ENCODE measurements at places on chromosomes 16 and 17.

DNA sequence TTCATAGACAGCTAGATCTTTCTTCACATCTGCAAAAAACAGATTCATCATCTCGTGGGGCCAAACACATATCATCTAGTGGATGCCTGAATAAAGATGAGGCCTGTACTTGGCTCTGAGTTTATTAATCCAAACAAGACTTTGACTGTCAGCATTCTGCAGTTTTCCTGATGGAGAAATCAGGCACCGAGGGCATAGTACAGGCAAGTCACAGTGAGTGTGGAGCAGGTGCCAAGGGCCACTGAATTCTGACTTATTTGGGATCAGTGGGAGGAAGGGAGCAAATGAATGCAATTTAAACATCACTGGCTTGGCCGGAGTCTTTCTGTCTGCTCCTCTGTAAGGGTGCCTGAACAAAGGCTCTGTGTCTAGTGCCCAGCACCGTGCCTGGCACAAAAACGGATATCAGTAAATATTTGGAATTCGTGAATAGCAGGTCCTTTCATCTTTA, 975 bp downstream of the CFAP20 start:
- no peak for DNase-seq

DNA sequence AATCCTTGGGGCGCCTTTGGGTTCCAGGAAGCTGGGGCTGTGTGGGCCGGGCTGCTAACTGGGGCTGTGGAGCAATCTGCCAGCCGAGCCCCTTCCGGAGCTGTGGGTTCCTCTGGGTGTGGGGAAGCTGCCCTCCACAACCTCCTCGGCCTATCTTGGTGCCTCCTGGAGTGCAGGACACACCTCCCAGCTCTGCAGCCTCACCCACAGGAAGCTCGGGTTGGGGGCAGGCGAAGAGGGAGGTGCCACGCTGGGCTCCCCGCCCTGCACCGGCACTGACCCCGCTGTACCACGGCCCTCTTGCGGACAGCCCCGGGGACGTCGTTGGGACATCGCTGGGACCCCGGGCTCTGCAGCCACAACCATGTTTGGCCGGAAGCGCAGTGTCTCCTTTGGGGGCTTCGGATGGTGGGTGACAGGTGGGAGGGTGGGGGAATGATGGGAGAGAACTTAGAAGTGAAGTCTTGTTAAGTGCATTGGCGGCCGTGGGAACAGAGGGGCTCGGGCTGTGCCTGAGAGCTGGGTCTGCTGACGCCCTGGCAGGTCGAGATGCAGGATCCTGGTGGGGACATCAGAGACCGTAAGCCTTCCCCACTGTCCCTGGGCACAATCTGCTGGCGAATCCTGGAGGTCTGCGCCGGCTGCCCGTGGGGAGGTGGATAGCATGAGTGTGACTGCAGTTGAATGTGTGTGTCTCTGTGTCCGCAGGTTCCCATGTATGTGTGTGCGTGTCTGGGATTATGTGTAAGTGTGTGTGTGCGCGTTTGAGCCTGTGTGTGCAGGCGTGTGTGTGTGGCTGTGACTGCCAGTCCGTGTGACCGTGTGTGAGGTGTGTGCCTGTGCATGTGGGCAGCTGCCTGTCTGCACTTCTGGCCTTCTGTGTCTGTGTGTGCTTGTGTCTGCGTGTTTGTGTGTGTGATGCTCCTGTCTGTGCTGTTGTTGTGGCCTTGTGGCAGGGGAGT, at the start of gene RAP1GAP2:
Gene RAP1GAP2, plus strand, starts transcription at position 275 of the 962 bp plus-strand sequence. Its CDS starts 90 bp downstream, at position 365.
- DNase-seq = no peak

GRCh38 chr17:64102627-64103390, 27.1 kb downstream of the ERN1 start:
- DNase-seq = no peak

- no peak for DNase-seq
These were observed 3.5 kb upstream of the C16orf74 start for GRCh38 chr16:85754413-85754812.

DNA sequence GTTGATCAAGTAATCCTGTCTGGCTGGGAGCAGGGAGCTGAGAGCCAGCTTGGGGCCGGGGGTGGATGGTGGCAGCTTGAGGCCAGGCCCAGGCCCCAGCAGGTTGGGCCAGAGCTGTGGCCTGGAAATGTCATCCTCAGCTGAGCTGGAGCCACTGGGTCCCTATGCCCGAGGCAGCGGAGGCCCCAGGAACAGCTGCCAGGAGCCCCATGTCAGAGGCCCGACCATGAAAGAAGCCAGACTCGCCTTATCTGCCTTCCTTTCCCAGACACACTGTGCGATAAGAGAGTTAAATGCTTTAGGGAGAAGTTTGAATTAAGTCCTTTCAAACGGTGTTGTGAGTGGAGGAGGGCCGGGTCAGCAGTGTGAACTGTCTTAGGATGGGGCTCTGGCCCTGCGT, 3.5 kb downstream of the SMTNL2 start:
- peak; percentile 88 for DNase-seq

DNA sequence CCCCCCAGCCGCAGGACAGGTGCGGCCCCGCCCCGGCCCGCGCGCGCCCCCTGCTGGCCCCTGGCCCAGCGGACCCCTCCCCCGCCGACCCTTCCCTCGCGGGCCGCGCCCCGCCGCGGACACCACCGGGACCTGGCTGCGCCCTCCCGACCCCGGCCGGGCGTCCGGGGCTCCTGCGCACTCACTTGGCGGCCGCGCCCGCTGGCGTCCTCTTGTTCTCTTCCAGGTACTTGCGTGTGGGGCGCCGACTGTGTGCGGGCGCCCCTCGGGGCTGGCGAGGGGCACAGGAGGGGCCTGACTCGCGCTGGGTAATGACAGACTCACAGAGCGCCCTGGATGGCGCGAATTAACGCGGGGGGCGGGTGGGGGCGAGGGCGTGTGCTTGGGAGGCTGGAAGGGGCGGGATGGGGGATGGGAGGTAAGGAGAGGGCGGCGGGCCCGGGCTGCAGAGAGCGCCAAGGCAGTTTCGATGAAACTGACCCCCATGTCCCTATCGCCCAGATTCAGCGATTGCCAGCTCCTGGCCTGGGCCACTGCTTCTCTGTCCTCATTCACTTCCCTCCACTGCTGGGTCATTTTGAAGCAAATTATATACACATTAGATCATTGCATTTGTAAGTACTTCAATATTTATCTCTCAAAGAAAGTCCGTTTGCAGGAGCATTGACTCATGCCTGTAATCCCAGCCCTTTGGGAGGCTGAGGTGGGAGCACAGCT, 445 bp upstream of the DBNDD1 start:
- peak; percentile 75 for DNase-seq

- no peak for DNase-seq
These were observed 5.4 kb upstream of the APOH start for GRCh38 chr17:66234611-66235010.

DNA sequence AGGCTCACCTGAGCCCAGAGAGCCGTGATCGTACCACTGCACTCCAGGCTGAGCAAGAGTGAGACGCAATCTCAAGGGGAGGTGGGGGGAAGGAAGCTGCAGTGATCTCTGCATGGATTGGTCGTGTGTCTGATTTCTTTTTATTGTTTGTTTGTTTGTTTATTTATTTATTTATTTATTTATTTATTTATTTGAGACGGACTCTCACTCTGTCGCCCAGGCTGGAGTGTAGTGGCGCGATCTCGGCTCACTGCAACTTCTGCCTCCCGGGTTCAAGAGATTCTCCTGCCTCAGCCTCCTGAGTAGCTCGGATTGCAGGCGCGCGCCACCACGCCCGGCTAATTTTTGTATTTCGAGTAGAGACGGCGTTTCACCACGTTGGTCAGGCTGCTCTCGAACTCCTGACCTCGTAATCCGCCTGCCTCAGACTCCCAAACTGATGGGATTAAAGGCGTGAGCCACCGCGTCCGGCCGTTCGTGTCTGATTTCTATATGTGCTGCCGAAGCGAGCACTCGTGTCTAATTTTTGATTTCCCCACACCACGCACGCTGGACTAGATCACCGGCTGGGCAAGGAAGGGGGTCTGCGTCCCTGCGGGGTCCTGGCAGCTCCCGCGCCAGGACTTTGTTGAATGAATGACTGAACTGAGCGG, 448 bp upstream of the TNFRSF12A start:
- DNase-seq = no peak

DNA sequence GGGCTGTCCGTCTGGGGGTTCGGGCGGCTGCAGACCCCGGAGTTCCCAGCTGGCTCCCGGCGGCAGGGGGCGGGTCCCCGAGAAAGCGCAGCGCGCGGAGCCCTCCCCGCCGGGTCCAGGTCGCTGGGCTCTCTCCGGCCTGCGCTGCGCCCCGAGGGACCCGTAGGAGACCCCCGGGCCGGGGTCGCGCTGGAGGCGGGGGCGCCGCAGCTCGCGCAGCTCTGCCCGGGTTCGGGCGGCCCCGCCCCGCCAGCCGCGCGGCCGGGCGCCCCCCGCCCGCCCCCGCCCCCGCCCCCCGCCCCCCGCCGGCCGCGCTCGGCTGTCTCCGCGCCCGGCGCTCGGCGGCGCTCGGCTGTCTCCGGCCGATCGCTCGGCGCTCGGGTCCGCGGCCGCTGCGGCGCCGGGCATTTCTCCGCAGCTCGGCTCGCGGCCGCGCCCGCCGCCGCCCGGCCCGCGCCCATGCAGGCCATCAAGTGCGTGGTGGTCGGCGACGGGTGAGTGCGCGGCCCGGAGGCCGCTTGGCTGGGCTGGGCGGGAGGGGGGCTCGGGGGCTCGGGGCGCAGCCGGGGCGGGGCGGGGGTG, at the start of gene RAC3:
Gene RAC3, plus strand, starts transcription at position 376 of the 582 bp plus-strand sequence. Its CDS starts 84 bp downstream, at position 460.
- DNase-seq = peak; percentile 72

DNA sequence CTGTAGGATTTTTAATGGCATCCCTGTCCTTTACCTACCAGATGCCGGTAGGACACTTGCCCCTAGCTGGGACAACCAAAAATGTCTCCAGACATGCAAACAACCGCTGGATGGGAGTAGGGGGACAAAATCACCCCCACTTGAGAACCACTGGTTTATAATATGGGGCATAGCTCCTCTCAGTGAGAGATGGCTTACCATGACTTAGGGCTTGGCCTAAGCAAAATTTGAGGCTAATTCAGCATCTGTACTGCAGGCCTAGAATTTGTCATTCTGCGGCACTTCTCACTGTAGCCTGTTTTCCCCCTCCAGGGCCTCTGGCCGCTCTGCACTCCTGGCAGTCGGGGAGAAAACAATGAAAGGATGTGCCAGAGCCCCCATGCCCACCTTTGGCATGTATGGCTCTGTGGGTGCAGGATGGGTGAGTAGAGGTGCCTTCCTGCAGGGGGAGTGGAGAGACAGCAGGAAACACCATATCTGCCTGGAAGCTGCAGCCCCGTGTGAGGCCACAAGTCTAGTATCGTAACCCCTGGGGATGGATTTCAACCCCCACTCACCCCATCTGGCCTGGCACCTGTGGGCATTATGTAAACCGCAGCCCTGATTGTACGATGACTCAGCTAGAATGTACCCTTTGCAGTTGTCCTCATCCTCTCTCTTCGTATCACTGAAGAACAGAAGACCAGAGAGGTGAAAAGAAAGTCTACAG, 268.1 kb downstream of the SOX9 start:
- no peak for DNase-seq

- no peak for DNase-seq
These were observed 109.9 kb downstream of the IRX5 start for GRCh38 chr16:55040366-55041086.

All from BE2C (cell line).